ENCODE measurements at places on chromosomes 5 and 9.

- DNase-seq: no peak
Measured at GRCh38 chr9:20307621-20308020, 314.7 kb downstream of the MLLT3 start.

DNA sequence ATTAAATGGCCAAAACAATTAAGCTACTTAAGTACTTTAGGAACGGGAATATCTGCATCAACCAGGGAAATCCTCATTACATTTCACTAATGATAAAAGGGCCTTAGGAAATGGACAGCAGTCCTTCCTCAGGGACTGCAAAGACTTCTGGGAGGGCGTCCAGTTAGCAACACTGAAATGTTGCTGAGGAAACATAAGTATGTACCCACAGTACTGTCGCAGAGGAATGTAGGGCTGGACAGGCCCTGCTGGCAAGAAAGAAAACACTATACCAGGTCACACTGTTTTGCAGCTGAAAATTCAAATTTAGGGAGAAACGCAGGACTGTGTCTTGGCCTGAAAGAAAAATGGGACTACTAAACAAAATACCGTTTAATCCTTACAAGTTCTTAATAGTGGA, 1.3 kb downstream of the C5orf15 start:
- DNase-seq: no peak

GRCh38 chr5:39730006-39730405, 305.2 kb upstream of the DAB2 start:
- no peak for DNase-seq

DNA sequence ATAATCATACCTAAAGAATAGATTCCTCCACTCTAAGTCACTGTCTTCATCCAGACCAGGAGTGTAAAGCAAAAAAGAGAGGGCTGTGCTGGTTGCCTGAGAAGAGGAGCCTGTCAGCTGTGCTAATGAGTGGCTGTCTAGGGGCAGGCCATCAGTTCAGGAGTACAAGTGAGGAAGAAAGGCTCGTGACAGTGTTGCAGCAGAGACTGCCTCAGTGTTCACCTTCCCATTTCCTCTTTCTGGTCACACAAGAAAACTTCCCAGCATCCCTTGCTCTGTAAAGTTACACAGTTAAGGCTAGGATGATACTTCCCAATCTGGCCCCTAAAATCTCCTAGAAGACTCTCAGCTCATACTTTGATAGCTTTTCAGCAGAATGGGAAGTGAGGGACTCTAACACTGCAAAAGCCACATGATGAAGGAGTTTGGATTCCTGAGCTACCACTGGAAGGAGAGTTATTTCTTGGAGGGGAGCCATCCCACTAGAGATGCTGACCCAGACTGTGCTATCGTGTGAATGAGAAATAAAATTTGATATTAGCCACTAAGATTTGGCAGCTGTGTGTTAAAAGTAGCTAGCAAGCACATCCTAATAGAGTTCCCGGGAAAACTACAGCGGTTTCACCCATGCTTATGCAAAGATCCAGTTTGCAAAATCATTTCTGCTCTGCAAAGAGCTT, 67.1 kb downstream of the ADAMTS12 start:
- no peak for DNase-seq

DNA sequence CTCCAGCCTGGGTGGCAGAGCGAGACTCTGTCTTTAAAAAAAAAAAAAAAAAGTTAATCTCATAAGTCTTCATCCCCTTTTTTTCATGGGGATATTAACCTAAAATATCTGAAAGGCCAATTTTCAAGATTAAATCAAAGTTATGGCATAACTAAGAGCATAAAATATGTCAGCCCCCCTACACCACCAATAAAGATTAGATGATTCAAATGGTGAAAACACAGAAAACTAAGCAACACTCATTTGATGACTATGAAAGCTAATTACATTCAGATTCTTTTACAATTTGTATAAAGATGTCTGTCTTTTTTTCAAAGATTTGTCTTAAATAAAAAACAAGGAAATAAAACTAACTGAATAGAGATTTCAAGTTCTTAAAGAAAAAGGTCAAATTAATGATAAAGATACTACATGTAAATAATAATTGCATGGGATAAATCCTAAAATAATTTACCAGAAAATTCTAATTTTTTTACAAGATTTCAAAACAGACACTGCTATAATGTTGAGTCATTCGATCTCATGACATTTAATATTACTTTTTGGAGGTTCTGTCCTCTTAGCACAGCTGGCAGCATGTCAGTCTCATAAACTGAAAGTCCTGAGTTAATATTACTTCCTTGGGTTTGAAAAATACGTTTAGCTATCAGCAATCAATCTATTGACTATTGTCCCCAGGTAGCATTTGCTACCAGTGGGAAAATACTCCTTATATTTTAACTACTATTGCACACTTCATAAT, 112.9 kb downstream of the KIAA0825 start:
- no peak for DNase-seq

DNA sequence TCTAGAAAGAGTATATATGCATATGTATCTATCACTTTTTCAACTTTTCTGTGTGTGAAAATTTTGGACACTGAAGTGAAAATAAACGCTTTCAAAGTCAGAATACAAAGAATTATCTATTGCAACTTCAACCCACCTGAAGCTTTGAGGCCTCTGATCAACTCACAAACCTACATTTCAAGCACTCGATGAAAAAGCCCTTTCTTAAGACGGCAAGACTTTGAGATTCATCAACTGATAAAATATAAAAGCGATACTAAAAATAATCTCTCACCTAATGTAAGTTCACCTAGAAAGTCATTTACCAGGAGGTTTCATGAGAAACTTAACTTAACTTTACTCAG, 1.2 kb downstream of the GOLPH3 start:
- no peak for DNase-seq

DNA sequence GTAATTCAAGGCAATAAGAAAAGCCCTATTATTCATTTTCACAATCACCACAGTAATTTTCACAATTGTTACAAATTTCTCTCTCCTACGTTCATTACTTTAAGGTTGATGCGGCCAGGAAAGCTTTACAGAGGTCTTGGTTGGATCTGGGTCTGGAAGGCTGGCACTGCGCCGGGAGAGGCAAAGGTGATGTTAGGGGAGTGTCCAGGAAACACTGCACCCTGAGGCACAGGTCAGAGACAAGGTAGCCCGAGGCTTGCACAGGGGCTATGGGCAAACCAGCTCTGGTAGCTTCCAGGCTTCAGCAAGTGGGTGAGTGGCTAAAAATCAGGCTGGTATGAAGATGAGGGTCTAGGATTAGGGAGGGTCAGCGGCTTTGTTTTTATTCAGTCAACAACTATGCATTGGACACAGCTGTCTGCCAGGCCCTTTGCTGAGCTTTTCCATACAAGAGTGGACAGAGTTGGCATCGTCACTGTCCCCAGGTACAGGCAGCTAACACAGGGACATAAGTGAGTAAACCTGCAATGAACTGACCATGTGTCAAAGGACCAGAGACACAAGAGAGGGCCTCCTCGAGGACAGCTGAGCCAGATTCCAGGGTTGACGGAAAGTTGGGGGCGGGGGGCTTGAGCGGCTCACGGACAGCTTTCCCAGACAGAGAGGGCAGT, 12.4 kb upstream of the TENT4A start:
- DNase-seq: no peak

All from activated CD4-positive, alpha-beta T cell treated with anti-CD3 and anti-CD28 coated beads for 1 hour (primary cell).